Glomerular endothelial cell (primary cell): ENCODE measurements at places on chromosomes 11 and 22.

DNA sequence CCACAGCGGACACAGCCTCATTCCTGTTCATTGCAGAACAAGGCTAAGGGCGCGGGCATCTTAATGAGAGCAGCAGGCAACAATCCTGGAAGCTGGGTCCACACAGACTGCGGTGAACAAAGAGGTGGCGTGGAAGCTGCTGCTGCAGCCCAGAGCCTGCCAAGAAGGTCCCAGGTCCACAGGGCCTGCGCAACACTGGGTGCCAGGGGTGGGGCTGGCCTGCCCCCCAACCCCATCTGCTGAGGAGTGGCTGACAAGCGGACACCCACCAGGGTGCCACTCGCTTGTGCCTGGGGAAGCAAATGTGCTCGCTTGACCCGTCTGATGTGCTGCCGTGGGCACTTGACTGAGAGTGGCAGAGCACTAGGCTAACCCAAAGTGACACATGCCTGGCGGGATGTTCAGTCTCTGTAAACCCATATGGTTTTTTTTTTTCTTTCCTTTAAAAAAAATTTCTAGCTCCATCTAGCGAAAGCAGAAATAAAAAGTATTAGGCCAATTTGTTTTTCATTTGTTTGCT is 83.2 kb upstream of the PITPNB start:
- no peak for DNase-seq

DNA sequence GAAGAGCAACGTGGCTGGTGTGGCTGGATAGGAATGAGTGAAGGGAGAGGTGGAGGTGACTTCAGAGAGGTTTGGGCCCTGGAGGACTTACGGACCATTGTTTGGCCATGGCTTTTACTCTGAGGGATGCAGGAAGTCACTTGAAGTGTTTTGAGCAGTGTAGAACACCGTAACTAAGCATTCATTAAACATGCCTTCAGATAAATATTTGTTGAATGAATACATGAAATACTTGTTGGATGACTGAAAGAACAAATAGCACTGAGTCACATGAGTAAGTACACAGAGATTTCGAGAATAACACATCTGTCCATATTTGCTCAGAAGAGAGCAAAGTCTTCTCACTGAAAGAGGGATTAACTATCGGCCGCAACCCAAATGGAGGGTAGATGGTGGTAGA is 182.7 kb upstream of the SNX19 start:
- DNase-seq, result no peak

DNA sequence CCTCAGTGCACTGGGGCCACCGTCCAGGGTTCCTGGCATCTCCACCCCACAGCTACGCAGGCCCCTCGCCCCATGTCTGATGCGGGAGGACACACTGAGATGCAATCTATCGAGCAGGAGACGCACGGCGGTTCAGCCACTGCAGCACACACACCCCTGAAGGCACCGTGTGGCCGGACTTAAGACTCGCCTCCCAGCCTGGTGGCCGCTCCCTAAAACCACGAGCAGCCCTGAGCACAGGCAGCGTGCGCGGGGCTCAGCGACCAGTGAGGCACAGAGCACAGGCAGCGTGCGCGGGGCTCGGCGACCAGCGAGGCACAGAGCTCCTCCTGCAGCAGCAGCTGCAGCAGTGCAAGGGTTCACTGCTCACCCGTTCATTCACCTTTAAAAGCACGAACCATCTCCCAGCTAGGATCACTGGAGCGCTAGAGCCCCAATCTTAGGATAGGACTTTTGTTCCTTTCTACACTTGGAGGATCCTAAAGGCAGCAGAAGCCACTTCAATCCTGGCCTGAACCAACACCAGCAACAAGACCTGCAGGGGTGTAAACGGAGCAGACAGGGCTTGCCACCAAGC is 31.4 kb downstream of the TOLLIP start:
- DNase-seq, result no peak

- DNase-seq, result no peak
Measured at GRCh38 chr11:36012979-36013378, 69.1 kb downstream of the LDLRAD3 start.

DNA sequence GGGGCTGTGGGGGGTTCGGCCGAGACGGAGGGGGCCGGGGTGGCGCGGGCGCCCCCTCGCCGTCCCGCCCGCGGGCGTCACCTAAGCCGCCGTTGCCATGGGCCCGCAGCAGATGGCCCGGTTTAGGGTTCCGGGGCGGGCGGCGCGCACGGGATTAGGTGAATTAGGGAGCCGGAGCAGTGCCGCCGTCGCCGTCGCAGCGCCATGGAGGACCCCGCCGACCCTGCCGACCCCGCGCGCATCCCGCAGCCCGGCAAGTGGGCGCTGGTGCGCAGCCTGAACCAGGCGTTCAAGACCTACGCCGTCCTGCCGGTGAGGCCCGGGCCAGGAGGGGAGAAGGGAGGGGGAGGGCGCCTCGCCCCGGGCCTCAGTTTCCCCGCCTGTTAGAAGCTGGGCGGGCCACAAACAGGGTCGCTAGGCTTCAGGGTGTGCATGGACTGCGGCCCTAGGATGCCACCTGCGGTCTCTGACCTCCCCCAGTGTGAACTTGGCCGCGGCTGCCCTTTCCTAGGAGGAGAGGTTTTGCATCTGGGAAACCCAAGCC is 10.1 kb downstream of the MYO7A start:
- no peak for DNase-seq

GRCh38 chr22:33529424-33530113 is 390.7 kb downstream of the LARGE1 start:
- DNase-seq, result no peak

DNA sequence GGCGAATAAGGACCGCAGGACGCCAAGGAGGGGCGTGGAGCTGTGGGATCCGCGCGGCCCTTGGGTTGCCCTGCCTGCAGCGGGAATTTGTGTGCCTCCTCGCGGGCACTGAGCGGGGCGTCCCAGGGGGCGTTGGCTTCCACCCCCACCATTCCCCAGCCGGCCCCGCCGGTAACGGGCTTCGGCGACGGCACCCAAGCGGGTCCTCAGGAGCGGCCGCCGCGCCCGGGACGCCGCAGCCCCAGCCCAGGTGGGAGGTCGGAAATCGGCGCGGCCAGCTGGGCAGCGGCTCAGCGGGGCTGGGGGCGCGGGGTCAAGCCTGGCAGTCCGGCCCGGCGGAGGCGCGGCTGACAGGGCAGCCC is 320 bp downstream of the CLTCL1 start:
- no peak for DNase-seq

- DNase-seq, result no peak
Measured at GRCh38 chr11:79966592-79966991, 525.8 kb upstream of the TENM4 start.
